ENCODE measurements at places on chromosomes 12 and 14.
A peak's percentile ranks its signal among the peaks of the same experiment; 100 is the strongest.

DNA sequence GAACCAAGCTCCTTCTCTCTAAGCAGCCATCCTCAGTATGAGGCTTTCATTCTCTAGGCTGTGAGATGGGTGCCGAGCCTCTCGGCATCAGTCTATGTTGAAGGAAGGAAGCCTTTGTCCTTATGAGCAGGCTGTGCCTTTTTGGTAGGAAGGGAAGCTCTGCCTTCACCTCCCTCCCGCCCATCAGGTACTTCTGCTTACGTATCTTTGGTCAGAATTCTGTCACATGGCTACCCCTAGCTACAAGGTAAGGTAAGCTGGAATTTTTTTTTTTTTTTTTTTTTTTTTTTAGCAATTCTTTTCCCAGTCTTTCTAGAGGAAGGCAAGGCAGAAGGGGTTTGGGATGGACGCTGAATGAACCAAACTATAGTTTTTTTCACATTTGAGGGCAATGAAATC, 16.9 kb downstream of the BATF start:
- DNase-seq: no peak

- no peak for DNase-seq
Observed at GRCh38 chr14:104600141-104600643, 4.4 kb downstream of the TMEM179 start.

DNA sequence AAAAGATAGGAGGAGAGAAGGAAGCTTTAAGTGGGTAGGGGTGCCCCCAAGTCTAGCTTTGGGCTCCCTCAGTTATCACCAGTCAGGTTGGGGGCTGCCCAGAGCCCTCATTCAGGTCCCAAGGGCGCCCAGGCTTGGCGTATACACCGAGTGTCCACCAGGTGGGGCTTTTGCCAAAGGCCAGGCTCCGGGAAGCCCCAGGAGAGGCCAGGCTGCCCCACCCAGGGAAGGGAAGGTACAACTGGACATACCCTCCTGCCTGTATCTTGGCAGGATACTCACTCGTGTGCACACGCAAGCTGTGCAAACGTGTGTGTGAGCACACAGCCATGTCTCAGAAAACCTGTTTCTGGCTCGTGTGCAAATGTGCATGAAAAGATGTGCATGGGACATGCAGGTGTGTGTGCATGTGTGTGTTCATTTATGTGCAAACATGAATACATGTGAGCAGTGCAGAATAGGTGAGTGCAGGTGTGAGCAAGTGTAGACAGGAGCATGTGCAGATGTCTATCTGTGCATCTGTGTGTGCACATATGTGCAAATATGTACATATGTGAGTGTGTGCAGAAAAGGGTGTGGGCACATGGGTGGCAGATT, 103.9 kb upstream of the MYL2 start:
- DNase-seq: peak; percentile 81

GRCh38 chr12:110717037-110717436, 25.7 kb downstream of the PPP1CC start:
- no peak for DNase-seq

- no peak for DNase-seq
Observed at GRCh38 chr14:76277586-76278130, 98.3 kb upstream of the ESRRB start.
